Activated effector memory CD4-positive, alpha-beta T cell treated with anti-CD3 and anti-CD28 coated beads, Interleukin-2, amount 50 U/mL, for 16 hours (primary cell): ENCODE measurements at places on chromosomes 2 and 18.

GRCh38 chr2:226916669-226917068 is 80.8 kb downstream of the RHBDD1 start:
- no peak for DNase-seq

GRCh38 chr2:30974092-30974491 is 164.1 kb downstream of the GALNT14 start:
- no peak for DNase-seq

DNA sequence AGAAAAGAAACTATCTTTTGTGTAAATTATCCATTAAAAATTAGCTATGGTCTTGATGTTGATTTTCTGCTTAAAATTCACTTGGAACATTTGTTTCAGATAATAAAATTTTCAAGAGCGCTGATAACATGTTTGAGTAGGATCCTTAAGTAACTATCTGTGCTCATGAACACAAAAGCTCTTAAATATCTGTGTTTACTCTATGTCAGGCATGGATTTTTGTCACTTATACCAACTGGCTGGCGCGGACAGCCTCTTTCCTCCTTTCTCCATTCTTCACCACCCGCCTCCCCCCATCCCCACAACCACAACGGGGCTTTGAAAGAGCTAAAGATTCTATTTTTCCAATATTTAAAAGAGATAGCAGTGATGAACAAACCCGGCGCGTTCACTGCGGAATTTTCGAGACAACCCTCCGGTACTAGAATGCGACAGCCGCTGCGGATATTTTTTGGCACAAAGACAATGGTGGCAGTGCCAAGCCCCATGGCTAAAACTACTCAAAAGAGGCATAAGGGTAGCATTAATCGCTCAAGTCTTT is 181.5 kb downstream of the TCF4 start:
- DNase-seq = no peak

DNA sequence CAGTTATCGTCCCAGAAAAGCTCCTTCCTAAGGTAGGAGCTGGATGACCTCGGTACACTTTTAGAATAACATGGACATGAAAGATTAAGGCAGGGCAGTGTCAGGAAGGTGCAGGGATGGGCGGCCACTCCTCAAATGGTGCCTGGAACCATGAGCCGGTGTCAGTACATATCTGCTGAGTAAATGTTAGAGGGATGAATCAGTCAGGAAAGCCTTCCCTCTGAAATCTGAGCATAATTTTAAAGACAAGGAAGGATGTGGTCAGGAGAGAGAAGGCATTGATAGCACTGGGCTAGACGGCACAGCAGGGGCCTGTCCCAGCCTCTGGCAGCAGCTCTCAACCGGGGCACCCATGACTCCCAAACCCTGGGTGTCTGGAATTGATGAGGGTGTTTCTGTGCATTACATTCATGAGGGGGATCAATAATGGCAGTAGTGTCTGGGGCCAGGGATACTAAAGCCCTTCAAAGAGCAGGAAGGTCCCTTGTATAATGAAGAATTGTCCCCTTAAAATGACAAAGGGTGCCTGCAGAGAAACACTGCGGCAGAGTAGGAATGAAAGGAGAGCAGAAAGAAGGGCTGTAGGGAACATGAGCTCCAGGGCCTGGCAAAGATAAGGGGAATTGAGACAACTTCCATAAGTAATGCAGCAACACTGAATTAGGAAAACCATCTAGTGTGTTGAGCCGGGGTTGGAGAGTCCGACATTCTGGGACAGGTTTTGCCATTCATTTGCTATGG is 162.3 kb upstream of the REV1 start:
- DNase-seq = no peak

GRCh38 chr18:5457462-5457957 is 86.3 kb downstream of the EPB41L3 start:
- no peak for DNase-seq

DNA sequence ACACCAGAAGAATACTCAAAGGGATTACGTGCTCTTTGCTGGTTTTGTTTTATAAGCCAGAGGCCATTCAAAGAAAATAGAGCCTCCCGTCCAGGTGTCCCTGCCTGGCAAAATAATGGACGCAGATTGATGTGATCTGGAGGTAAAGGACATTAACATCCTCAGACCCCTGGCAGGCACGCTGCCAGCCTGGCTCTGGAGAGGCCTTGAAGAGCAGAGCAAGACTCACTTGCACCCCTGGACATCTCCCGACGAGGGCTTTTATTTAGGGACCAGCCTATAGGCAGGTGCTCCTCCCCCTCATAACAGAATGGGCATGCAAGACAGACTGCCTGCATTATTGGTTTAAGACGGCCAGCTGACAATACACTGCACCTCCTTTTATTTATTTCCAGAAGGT is 291.3 kb downstream of the BCL11A start:
- no peak for DNase-seq

DNA sequence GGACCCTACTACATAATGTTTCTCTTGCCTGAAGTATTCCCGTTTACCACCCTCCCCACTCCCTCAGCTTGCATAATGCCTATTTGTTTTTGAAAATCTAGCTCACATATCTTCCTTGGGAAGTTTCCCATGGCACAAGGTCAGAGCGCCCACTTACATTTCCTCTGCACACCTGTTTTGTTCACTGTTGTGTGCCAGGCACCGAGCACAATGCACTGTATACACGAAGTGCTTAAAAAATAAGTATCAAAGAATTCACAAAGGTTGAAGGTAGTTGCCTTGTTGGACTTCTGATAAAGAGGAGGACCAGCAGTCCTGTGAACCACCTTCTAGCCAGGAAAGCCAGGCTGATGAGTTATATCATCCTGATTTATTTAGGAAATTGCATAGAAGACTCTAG is 16.8 kb upstream of the RHOB start:
- DNase-seq = peak; percentile 33

GRCh38 chr18:49094979-49095632 is 144.3 kb upstream of the SMAD7 start:
- no peak for DNase-seq

GRCh38 chr2:233846387-233847247 is 7.7 kb downstream of the HJURP start:
- no peak for DNase-seq

- DNase-seq = no peak
Observed at GRCh38 chr2:230418341-230419016, 2.5 kb downstream of the SP100 start.

- DNase-seq = no peak
Observed at GRCh38 chr2:55163274-55163721, 68.8 kb downstream of the CLHC1 start.

GRCh38 chr2:28678944-28679343 is 72.7 kb upstream of the PPP1CB start:
- DNase-seq = no peak

- DNase-seq = no peak
Observed at GRCh38 chr2:140128909-140129308, 1348.7 kb upstream of the NXPH2 start.

DNA sequence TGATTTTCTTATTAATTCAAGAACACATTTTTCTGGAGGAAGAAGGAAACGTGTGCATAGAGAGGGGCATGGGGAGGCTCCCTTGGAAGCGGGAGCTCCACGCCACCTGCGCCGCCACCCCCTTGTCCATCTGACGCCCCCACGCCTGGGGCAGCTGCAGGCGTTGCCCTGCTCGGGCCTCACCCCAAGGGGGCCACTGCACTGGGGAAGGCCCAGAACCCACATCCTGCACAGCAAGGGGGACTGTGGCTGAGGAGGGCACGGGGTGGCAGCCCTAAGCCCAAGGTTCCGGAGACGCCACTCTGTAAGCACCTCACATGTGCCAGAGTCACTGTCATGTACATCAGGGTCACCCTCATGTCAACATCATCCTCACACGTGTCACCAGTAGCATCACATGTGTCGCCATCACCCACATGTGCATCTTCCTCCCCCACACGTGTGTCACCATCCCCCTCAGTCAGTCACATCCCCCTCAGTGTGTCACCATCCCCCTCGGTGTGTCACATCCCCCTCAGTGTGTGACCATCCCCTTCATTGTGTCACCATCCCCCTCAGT is 486.7 kb upstream of the SALL3 start:
- no peak for DNase-seq

DNA sequence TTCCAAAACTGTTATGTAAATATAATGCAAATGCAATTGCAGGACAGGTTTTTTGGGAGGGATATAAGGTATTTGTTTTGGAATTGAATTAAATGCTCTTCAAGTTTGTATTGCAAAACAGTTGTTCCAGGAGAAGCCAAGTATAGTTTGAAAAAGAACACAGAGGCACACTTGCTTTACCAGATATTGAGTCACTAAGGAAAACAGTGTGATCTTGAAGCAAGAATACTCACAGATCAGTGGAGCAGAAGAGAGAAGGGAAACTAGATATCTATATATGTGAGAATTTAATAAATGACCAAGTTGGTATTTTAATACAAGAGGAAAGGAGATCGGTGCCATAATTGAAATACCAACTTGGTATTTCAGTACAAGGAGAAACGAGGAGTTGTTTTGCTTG is 178.9 kb downstream of the CAPN13 start:
- no peak for DNase-seq

- DNase-seq = no peak
Observed at GRCh38 chr2:97819754-97820153, 106.4 kb downstream of the ZAP70 start.

DNA sequence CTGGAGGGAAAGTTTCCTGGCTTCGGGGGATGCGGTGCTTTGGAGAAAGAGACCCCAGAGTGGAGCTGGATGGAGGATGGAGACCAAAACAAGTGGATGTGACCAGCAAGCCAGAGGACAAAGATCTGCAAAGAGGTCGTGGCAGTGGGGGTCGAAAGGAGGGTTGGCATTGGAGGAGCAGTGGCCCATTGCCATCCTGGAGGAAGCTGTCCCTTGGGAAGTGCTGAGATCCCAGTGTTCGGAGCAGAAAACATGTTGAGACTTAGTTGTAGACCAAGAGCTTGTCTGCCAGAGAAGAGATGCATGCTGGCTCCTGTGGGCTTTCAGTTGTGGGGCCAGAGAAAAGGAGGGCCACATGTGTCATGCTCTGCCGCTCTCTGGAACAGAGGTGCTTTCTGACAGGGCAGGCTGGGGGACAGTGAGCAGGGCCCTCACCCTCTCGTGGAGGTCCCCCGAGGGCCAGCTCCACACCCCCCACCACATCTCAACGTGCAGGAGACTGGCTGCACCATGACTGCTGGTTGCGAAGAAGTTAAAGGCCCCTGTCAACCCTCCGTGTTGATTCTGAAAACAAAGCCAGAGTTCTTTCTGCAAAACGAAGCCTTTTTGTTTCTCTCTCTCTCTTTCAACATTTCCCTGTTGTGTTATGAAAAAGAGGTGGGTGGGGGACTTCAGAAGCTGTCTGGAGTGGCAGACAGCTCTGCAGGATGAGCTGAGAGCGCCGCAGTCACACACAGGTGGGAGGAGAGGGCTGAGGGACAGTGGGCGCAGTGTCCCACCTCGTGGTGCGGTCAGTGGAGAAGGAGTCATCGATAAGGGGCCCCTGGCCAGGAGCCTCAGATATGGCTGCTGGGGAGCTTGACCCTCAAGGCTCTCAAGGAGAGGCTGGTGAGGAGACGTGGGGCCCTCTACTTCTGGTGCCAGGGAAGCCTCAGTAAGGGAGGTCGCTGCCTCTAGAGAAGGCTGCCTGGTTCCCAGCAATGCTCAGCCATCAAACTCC is 77.6 kb upstream of the BCL2L11 start:
- peak; percentile 67 for DNase-seq

GRCh38 chr2:19802086-19802841 is 99.5 kb downstream of the TTC32 start:
- DNase-seq = no peak

GRCh38 chr2:101253013-101253702 is 472 bp downstream of the CNOT11 start:
- DNase-seq = peak; percentile 91

GRCh38 chr2:238242731-238243495 is 3.1 kb upstream of the HES6 start:
- DNase-seq = peak; percentile 37

DNA sequence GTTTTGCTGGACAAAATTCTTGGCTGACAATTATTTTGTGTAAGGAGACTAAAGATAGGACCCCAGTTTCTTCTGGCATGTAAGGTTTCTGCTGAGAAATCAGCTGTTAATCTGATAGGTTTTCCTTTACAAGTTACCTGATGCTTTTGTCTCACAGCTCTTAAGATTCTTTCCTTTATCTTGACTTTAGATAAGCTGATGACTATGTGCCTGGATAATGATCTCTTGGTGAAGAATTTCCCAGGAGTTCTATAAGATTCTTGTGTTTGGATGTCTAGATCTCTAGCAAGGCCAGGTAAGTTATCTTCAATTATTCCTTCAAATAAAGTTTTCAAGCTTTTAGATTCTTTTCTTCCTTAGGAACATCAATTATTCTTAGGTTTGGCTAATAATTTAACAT is 534.8 kb upstream of the LRRTM4 start:
- DNase-seq = no peak

DNA sequence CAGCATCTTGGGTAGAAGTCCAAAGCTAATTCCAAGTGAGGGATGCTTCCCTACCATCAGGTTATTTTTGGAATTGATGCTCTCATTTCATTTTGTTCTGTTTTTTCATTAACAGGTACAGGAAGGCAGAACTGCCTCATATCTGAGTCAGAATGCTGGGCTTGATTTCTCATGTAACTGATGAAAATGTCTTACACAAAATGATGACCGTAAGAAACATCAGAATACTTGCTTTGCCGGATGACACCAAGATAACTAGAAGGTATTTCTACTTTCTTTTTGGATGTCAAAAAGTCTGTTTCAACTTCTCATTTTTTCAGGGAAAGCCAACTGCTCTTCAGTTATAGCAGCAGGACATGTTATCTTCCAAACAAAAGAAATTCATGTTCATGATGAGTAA is 62.6 kb downstream of the ETAA1 start:
- DNase-seq = no peak

DNA sequence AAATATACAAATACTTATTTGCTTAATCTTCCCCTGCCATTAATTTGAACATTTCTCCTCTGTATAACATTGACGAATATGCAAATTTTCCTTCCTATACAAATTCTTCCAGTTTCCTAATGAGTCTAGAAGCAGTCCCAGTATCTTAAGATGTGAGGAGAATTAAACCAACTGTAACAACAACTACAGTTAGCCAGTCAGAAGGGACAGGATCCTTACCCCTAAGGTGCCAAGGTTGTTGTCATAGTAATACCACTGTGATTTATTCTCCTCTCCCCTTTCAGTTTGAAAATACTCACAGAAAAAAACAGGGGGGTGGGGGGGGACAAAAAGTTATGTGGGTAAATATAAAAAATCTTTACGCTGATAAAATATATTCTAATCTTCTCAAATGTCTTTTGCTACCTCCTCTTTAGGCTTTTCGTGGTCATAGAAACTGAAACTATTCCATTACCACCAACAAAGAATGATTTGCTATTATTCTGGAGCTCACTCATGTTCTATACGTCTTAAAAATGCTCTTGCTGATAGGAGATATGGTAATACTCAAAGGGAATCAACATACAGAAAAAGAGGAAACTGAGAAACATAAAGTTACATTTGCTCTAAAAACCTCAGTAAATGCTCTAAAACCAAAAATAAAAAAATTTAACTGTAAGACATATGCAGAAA is 107.6 kb downstream of the MEMO1 start:
- DNase-seq = no peak
